ENCODE measurements at places on chromosomes 12 and 14. TPM values are rescaled to one million over a fixed set of nuclear protein-coding genes. Genes with fewer than 3 reads are reported as not detected.

SYCP3 gene
- total RNA-seq = 0.08 TPM

DEPDC4 gene
- 0.66 TPM for total RNA-seq

KRT78 gene
- not detected for total RNA-seq

INTS13 gene
- total RNA-seq = 51.8 TPM

VASH1 gene
- 4.7 TPM for total RNA-seq

BEST3 gene
- not detected for total RNA-seq

TAS2R20 gene
- 0.91 TPM for total RNA-seq

PYGL gene
- 154 TPM for total RNA-seq

HRK gene
- 0.66 TPM for total RNA-seq

FGF6 gene
- total RNA-seq = not detected

FOXA1 gene
- 6.0 TPM for total RNA-seq

INHBC gene
- not detected for total RNA-seq

CLEC1B gene
- total RNA-seq = not detected

PPP4R3A gene
- 53.1 TPM for total RNA-seq

GZMB gene
- total RNA-seq = not detected
